Esophagus squamous epithelium (tissue), 5 donors: ENCODE measurements at places on chromosomes 3 and 15. TPM values are rescaled to one million over a fixed set of nuclear protein-coding genes. Genes with fewer than 3 reads are reported as not detected.

SPG11 gene
- 46.1 TPM for total RNA-seq

- no peak overlapping the region for H3K27ac ChIP-seq
- no peaks in the 10 kb centered on the region for H3K36me3 ChIP-seq
- H3K4me3 ChIP-seq, result no peak overlapping the region
- DNase-seq, result no peak
- no peaks in the 10 kb centered on the region for H3K27me3 ChIP-seq
- no peaks in the 10 kb centered on the region for H3K4me1 ChIP-seq
These were observed 11.5 kb downstream of the CRYGS start for GRCh38 chr3:186532598-186533072.

TAGLN3 gene
- total RNA-seq, result not detected

DNA sequence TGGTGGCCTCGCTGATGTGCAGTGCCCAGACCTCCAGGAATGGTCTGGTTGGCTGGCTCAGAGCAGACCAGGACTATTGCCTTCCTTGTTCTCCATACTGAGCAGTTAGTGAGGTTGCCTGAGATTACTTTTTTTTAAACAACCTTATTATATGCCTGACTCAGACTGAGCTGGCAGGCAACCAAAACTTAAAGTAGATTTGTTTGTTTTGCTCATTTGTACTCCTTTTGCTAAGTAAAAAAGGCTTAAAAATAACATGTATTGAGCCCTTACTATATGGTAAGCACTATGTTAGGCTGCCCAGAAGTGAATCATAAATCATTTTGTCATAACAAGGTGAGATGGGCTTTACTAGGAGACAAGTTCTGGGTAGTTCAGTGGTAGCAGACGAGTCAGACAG is 92.4 kb downstream of the GHSR start:
- no peak overlapping the region for H3K4me3 ChIP-seq
- H3K4me1 ChIP-seq, result peaks cover 13% of the 10 kb centered on the region
- H3K27ac ChIP-seq, result no peak overlapping the region
- no peak for DNase-seq
- no peaks in the 10 kb centered on the region for H3K27me3 ChIP-seq

- peaks cover 67% of the 10 kb centered on the region for H3K27me3 ChIP-seq
- no peak overlapping the region for H3K4me3 ChIP-seq
- DNase-seq, result no peak
- H3K36me3 ChIP-seq, result no peaks in the 10 kb centered on the region
- H3K4me1 ChIP-seq, result peaks cover 13% of the 10 kb centered on the region
These were observed 283.0 kb downstream of the UACA start for GRCh38 chr15:70480196-70480856.

GRCh38 chr3:170572665-170573253 is 13.1 kb downstream of the SLC7A14 start:
- H3K27me3 ChIP-seq, result no peaks in the 10 kb centered on the region
- no peaks in the 10 kb centered on the region for H3K36me3 ChIP-seq
- no peak overlapping the region for H3K4me3 ChIP-seq
- H3K27ac ChIP-seq, result no peak overlapping the region

MCTP2 gene
- total RNA-seq, result 19.7 TPM
